ENCODE measurements at places on chromosomes 13 and 19.
A peak's percentile ranks its signal among the peaks of the same experiment; 100 is the strongest.

- no peak for DNase-seq
Measured at GRCh38 chr13:30634838-30635237, 17.1 kb downstream of the USPL1 start.

- peak; percentile 82 for DNase-seq
Measured at GRCh38 chr13:94711561-94712286, 621 bp downstream of the SOX21 start.

DNA sequence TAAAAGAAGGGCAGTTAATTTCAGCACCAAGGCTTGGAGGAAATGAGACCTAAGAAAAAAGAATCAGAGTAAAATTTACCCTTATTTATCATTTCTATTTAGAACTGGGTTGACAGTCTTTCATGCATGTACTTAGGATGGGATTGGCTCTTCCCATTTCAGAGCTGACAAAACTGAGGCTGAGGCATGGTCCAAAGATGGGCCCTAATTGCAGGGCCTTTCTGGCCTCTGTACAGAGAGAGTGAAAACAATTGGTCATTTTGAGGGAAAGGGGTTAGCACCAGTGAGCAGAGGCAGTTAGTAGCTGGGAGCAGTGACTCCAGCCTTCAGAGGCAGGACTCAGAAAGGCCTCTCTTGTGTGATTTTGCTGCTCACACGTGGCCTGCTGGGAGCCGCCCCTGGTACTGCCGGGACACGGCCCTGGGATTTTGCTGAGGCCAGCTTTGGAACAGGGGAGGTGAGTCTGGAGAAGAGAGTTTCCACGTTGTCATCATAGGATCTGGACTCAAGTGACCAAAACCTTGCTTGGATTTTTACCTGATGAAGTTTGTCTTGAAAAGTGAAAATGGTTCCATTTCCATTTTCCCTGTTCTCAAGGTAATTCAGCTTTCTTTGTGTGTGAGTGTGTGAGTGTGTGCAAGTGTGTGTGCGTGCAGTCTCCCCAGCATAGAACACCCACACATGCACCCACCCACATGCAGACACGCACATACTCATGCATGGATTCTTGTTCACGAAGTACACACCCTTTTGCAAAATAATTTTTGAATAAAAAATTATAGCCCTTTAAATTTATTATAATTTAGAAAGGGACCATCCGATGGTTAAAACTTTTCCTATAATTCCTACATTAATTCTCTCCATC lies at the start of gene ZNF536:
Gene ZNF536 (plus strand): TSS at position 425 of the 865 bp plus-strand sequence. CDS start 71,179 bp downstream, outside the sequence.
- no peak for DNase-seq

DNA sequence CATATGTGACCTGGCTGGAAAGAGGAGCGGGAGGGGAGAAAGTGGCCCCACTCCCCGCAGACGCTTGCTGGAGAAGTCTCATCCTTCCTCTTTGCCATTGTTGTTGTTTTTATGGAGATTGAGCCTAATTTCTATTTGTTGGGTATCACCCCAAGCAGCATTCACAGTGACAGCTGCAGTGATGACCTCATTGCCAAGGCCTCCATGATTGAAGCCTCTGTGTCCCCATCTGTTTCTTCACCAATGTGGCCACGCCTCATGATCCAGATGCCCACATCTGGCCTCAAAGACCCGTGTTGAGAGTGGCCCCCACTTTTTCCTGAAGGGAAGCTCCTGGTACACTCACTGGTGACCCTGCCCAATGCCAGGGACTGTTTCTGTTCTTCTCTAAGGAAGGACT lies 154.2 kb downstream of the SLC7A1 start:
- no peak for DNase-seq

DNA sequence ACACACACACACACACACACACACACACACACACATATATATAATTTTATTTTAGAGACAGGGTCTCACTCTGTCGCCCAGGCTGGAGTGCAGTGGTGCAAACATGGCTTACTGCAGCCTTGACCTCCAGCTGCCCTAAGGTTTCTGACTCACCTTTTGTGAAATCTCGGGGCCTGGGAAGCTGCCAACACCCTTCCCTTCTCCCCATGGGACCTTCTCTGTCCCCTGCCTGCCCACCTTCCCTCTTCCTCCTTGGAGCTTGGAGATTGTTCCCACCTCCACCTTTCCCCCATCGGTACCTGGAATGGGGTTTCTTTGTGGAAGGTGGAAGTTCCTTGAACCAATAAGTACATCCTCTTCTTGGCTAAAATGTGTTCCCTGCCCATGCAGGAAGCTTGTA lies 6.3 kb downstream of the ARRDC5 start:
- no peak for DNase-seq

GRCh38 chr13:20867408-20867807 lies 35.1 kb downstream of the XPO4 start:
- DNase-seq, result no peak

DNA sequence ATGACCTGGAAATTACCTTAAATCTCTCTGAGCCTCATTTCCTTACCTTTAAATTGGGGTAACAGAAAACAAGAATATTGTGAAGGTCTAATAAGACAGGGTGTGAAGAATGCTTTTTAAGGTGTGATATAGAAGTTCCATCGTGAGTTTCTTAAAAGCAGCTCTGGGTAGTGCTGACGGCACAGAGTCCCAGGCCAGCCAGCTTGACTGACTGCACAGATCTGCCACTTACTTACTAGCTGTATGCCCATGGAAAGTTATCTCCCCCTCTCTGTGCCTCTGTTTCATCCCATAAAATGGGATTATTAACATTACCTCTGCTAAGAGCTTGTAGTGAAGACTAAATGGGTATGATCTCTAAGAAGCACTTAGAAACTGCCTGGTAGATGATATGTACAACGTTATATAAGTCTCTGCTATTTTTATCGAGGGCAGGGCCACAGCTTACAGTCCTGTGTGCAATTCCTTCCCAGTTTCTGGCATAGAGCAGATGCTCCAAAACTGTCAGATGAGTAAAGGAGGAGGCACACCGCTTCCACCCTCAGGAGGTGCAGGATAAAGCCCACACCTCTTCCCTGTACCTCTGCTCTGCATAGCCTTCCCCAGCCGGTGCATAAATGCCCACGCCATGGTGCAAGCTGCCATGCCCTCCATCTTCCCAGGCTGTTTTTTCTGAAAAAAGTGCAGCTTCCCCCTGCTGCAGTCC lies 99.6 kb downstream of the MBNL2 start:
- no peak for DNase-seq

DNA sequence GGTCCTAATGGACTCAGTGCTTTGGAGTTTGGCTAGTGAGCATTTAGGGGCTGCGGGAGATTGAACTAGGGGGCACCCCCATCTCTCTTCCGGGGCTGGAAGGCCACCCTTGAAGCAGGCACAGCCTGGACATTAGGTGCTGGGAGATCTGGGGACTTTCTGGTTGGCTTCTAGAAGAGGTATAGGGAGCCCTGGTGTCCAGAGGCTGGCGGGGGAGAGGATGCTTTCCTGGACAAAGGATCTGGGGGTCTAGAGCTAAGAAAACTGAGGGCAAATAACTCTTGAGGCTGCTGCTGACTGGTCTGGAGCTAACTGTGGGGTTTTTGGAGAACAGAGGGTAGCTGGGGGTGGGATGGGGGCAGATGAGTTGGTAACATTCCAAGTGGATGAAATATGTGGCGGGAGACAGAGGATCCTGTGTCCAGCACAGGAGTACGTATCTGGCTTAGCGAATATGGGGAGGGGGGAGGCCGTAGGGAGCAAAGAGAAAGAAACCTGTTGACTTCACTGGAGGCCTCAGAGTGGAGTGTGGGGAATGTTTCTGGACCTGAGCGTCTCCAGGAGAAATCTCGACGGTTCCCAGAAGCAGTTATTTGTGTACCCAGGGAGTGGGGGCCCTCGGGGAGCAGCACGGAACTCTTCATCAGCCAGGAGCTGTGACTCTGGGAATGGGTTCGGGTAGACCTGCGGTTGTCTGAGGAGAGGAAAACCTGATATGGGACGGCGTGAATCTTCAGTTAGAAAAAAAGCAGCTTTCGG lies 1.4 kb downstream of the HNRNPUL1 start:
- no peak for DNase-seq

GRCh38 chr19:50798659-50799546 lies 8.7 kb downstream of the ACP4 start:
- peak; percentile 78 for DNase-seq

GRCh38 chr13:102847272-102848234 lies 1.7 kb downstream of the ERCC5 start:
- peak; percentile 31 for DNase-seq
